ENCODE measurements at places on chromosomes 7 and 10.

DNA sequence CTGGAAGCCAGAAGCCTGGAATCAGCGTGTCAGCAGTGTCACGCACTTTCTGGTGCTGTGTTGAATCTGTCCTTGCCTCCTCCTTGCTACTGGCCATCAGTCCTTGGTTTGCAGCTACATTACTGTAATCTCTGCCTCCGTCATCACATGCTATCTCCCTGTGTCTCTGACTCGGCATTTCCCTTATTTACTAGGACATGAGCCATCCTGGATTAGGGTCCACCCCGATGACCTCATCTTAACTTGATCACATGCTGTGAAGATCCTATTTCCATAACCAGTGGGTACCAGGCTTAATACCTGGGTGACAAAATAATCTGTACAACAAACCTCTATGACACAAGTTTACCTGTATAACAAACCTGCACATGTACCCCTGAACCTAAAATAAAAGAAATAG, 518.0 kb upstream of the KLF6 start:
- no peak for DNase-seq

GRCh38 chr7:143126146-143126545, 5.7 kb upstream of the PIP start:
- no peak for DNase-seq

GRCh38 chr10:120456626-120457430, at the start of gene PLPP4:
Gene PLPP4, plus strand, starts transcription at chr10:120457227. Its CDS starts 79 bp downstream, at chr10:120457306.
- no peak for DNase-seq

DNA sequence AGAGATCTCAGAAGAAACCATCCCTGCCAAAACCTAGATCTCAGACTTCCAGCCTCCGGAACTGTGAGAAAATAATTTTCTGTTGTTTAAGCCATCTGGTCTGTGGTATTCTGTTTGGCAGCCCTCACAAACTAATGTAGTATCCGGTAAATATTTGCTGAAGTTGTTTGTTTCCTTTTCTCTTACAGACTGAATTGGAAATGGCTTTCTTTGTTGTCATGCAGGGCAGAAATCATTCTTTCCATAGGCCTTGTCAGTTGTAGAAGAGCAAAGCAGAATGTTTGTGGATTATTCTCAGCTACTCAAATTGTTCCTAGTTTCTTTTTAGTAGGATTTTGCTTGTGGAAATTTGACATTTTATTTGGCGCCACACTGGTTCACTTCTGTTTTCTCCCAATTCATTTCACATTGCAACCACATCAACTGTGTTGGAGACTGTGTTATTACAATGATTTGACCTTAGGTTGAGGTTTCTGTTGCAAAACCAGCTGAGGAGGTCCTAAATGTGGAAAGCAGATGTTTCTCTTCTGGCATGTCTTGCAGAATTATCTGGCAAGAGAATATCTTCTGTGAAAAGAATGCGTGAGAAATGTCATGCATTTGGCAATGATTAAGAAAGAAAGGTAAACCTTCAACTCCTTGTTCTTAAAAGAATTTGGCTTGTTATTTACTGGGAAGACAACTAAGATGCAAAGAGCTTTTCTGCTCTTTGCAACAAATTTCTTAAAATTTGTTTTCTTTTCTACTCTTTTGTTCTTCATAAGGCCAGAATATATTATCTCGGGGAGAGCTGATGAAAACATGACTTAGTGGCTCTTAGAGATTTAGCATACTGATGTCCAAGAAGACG, 25.8 kb downstream of the ACTA2 start:
- no peak for DNase-seq

DNA sequence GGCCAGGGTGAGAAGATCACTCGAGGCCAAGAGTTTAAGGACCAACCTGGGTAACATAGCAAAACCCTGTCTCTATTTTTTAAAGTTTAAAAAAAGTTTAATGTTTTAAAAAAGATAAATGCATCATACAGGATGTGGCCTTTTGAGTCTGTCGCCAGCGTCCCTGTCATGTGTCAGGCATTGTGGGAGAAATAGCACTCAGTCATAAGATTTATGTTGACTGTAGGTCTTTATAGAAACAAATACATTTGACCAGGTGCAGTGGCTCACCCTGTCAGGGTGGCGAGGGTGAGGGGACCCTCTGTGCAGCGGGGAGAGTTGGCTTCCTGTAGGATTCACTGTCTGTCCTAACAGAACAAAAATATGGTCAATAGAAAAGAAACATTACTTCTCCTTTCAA, 63.5 kb upstream of the SH2B2 start:
- DNase-seq: no peak

DNA sequence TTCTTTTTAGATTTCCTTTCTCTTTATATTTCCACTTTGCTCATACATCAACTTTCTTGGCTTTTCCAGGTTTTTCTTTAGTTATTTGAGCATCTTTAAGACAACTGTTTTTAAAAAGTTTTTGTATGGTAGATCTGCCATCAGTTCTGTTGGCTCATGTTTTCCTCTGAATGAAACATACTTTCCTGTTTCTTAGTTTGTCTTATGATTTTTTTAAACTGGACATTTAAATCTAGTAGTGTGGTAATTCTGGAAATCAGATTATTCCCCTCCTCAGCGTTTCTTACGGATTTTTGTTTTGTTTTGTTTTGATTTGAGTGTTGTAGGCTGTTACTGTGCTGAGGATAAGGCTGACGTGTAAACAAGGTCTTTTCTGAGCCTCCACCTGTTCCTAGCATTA, 33.8 kb upstream of the ITGB8 start:
- DNase-seq: no peak

DNA sequence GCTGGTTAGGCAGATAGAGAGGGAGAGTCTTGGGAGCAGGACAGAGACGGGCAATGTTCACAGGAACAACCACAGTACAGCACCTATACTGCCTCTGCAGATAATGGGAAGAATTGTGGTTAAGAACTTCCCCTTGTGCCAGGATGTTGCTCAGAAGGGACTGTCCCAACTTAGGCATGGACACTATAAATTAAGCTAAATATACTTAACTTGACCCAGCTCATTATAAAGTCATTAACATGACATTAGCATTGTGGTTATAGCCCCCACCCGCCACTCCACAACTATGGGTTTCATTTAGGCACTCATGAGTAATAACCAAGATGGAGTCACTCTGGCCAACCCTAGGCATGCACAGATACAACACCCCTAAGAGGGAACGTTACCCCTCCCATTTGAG, 310.9 kb upstream of the NRG3 start:
- DNase-seq: no peak

- no peak for DNase-seq
These were observed 814.9 kb upstream of the C7orf33 start for GRCh38 chr7:147775516-147776284.

- no peak for DNase-seq
These were observed 1264.6 kb downstream of the REEP3 start for GRCh38 chr10:64785816-64786215.

DNA sequence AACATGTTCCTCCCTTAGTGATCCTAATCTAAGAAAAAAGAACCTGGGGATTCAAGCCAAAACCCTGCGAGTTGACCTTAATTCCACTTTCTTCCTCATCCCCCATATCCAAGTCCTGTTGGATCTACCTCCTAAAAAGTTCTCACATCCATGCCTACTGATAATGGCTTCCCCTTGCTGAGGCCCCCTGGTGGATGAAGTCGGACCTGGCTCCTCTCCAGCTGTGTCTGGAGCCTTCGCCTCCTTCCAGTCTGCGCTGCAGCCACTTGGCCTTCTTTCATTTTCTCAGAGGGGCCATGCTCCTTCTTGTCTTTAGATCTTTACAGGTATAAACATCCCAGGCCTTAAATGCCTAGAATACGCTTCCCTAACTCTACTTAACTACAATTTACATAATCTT, 8.1 kb downstream of the PDE1C start:
- DNase-seq: no peak

DNA sequence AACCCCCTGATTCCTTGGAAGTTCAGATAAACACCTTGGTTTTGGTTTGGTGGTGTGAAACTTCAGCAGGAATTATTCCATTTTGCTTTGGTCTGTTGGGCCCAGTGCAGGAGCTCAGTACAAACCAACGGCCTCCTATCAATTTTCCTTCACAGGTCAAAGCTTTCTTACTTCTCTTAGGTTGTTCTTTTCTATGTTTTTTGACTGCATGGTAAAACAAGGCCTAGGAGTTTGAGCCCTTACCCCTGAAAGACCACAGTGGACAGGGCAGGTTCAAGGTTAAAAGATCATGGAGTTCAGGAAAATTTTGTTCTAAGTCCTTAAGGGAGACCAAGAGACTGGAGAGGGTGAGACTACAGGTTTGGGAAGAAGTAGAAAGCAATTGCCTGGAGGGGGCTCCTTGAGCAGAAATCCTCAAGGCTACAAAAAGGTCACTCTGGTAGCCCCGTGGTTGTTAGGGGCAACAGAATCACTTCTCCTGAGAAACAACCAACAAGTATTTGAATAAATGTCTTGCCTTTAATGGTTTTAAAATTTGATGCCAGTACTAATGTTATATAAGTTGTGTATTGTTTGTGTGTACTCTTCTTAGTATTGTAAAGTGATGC, 40.9 kb upstream of the FHIP2A start:
- no peak for DNase-seq

DNA sequence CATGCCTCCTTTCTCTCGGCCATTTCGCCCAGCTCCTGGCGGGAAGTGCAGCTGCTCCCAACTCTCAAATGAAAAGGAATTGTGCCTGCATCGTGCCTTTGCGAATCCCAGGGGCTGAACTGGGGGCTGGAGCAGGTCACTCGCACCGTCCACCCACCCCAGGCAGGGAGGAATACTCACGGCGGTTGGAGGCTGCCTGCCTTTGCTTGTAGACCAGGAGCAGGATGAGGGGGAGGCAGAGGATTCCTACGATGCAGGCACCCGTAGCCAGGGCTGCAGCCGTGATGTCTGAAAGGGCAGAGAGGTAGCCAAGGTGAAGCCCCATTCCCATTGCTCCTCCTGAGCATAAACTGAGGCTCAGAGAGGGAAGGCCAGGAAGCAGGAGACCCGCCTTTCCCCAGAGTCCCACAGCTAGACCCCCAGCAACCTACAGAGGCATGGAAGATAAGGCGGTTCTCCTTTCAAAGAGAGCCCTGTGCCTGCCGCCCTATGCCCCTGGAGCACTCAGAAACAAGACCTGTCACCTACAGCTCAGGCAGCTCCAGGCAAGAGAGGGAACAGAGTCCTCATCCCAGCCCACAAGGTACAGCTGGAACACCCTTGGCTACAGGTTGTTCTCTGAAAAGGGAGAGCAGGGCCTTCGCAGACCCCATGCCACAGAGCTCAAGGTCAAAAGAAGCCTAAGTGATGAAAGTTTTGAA, 18.0 kb downstream of the VSIR start:
- no peak for DNase-seq

- no peak for DNase-seq
These were observed 1228.6 kb upstream of the SORCS1 start for GRCh38 chr10:108393089-108393488.

DNA sequence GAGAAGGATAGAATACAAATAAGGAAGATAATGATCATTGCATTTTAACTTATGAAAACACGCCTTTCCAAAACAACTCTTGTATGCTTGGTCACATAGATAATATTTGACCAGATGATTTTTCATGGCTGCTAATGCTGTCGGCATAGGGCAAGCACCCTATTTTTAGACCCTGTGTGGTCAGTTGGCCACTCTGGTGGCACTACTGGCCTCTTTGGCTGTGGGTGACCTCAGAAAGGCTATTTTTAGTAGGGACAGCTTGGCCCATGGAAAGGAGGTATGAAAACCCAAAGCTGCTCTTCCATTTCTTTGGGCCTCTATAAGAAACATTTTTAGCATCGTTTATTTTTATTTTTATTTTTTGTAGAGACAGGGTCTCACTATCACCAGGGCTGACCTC, 12.3 kb downstream of the BMPER start:
- no peak for DNase-seq

DNA sequence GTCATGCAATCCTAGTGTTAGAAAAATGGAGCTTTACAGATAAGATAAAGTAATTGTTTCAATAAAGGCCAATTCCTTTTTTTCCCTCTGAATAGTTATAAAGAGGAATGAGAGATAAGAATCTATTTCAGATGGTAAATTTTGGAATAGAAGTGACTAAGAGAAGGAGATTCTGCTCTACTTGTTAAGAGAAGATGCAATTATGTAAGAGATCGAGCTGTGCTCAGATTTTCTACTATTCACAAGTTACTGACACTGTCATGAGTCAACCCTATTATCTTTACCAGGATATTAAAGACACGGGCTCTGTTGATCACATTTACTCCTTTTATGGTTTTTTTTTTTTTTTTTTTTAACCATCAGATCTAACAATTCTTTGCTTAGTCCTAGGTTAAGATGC, 511.3 kb downstream of the ARL4A start:
- DNase-seq: no peak

DNA sequence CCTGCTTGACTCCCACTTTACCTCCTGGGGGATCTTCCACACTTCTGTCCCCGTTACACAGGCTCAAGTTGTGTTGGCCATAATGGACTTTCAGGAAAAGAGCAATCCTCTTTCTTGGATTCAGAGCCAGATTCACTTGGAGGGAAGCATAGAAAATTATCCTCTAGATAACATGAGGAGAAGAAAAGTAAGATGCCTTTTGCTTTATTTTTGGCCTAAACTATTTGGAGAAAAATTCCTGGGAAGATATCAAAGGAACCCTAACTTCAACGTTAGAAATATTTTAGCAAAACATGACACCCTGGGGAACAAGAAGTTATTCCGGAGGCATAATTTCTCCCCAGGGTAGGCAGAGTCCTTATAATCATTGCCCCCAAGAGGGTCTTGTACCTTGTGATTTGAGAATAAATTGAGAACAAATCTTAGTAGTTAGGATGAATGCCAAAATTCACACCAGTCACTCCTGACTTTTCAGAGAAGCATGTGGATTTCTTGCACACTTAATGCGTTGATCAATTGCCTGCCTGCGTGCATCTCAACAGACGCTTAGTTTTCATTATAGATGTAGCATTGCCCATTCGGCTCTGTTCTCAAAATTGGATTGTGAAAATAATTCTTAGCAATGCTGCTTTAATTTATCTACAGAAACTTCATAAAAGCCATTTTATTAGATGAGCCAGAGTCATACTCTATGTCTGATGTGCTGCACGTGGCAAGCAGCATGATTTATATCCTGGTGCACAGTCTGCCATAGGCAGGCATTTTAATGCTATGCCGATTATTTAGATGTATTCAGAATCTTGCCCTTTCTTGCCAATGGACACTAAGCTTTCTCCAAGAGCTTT, 224.4 kb downstream of the C7orf25 start:
- DNase-seq: no peak

DNA sequence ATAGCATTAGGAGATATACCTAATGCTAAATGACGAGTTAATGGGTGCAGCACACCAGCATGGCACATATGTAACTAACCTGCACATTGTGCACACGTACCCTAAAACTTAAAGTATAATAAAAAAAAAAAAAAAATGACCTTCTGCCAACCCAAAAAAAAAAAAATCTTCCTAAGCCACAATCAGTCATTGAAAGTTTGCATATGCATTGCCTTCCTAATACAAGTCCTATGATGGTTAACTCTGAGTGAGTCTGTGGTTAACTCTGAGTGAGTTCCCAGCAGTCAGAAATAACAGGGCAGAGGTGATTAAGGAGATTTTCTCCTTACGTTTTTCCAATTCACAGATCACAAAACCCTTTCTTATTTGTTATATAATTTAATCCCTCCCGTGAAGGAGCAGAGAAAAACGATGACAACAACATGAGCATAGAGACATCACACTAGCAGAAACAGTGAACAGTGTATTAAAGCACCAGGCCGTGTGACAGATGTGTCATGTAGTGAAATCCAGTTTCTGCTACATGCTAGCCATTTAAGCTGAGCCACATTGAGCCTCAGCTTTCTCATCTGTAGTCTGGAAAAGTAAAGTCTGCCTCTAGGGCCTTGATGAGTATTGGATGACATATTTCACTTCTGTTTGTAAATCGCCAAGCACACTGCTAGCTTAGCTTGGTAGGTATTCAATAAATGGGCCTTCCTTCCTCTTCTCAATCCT, 7.4 kb upstream of the RNF148 start:
- DNase-seq: no peak

- DNase-seq: no peak
These were observed 120.7 kb upstream of the CARD11 start for GRCh38 chr7:3164380-3164792.

Data from CD4-positive, alpha-beta T cell treated with Interleukin-1 beta for 1 hour (primary cell).